ENCODE measurements at places on chromosomes 7 and 10.

DNA sequence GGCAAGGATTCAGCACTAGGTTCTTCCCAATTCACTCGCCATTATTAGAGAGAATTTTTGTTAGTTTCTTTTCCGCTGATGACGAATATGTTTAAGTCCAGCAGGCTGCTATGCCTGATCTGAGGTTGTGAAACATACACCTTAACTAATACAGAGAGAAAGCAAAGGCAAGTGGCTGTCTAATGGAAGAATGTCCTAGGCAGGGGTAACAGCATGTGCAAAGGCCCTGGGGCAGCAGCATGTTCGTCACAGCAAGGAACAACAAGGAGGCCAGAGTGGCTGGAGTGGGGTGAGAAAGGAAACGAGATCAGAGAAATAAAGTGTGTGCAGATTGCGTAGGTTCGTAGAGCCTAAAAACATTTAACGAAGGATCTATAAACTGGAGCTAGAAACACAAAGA, 35.4 kb upstream of the CCDC7 start:
- no peak for DNase-seq

- no peak for DNase-seq
These were observed 39.0 kb downstream of the SVIL start for GRCh38 chr10:29595636-29596225.

- DNase-seq, result peak; percentile 43
These were observed 13.6 kb upstream of the SVIL start for GRCh38 chr10:29648114-29648982.

GRCh38 chr7:94252971-94253370, 141.7 kb upstream of the COL1A2 start:
- DNase-seq, result peak; percentile 21

- peak; percentile 49 for DNase-seq
These were observed 402.6 kb downstream of the NRG3 start for GRCh38 chr10:82277591-82277990.

DNA sequence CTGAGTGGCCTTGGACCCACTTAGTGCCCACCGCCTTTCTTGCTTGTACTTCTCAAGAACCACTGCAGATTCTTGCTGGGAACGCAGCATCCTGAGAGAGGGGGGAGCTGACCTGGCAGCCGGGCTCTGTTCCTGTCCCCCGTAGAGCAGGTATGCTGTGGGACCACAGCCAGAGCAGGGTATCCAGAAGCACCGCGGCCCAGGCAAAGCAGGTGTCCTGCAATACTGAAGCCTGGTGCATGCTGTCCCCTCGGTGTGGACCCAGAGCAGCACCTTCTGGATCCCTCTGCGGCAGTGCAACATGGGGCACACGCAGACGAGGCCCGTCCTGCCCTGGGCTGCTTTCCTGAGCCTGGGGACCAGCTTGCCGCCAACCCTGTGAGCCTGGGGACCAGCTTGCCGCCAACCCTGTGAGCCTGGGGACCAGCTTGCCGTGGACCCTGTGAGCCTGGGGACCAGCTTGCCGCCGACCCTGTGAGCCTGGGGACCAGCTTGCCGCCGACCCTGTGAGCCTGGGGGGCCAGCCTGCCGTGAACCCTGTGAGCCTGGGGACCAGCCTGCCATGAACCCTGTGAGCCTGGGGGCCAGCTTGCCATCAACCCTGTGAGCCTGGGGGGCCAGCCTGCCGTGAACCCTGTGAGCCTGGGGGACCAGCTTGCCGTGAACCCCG, 60.9 kb upstream of the ADGRA1 start:
- DNase-seq, result no peak

- no peak for DNase-seq
These were observed 45.1 kb downstream of the SPOCK2 start for GRCh38 chr10:72043016-72043834.

GRCh38 chr7:7798510-7798909, 80.1 kb upstream of the RPA3 start:
- DNase-seq, result no peak

DNA sequence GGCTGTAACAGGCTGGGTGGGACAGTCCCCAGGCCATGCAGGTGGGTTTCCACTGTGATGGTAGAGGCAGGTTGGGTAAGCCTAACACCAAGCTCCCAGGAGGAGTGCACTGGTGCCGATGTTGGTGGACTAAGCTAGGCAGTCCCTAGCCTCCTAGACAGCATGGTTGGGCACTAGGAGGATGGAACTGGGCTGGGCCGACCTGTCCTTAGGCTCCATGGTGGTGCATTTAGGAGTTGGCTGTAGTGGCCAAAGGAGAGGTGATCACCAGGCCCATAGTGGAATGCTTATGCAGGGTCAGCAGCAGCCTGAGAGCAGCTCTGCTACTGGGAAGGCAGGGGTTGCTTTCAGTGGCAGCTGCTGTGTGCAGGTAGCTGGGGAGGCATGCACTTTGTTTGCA, 247.7 kb upstream of the CNTNAP2 start:
- DNase-seq, result no peak

DNA sequence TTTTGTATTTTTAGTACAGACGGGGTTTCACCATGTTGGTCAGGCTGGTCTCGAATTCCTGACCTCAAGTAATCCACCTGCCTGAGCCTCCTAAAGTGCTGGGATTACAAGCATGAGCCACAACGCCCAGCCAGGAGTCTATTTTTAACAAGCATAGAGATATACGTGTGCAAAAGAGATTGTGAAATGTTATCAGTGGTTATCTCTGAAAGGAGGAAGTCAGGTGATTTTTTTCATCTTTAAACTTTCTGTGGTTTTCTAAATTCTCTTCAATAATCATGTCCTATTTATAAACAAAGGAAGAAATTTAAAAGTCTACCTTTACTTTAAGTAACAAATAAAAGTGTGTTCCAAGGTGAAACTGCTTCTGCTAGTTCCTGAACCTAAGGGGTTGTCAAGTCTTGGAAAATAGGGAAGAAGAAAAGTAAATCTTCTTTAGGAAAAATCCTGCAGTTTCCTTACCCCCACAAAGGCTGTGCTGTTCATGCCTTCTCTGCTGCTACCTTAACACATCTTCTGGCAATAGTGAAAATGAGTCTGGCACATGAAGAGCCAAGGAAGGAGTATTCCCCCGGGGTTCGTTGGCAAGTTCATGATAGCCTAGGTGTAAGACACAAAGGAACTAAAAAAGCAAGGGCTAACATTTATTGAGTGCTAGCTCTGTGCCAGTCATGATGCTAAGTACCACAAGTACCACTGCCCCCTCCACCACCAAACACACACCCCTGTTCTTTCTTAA, 51.1 kb downstream of the CYP26A1 start:
- no peak for DNase-seq

- peak; percentile 87 for DNase-seq
These were observed 44.9 kb downstream of the AKR1B15 start for GRCh38 chr7:134593530-134594392.

- no peak for DNase-seq
These were observed 49.1 kb upstream of the FAM20C start for GRCh38 chr7:143145-143751.

- no peak for DNase-seq
These were observed 579.0 kb upstream of the DPP6 start for GRCh38 chr7:153473185-153473584.

DNA sequence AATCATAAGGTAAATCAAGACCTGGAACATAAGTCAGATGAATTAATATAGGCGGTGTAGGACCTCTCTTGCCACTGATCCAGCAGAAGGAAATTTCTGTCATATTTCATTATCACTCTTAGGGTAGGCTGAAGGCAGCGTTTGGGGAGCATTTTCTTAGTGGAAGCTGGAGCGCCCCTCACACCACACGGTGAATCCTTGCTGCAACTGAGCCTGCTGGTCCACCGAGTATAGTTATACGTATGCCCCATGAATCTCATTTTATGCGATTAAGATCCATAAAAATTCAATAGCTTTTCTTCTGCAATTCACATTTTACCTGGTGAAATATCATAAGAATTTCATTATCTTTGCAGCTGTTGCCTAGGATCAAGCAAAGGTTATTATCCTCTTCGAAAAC, 19.6 kb downstream of the EBF3 start:
- DNase-seq, result no peak

DNA sequence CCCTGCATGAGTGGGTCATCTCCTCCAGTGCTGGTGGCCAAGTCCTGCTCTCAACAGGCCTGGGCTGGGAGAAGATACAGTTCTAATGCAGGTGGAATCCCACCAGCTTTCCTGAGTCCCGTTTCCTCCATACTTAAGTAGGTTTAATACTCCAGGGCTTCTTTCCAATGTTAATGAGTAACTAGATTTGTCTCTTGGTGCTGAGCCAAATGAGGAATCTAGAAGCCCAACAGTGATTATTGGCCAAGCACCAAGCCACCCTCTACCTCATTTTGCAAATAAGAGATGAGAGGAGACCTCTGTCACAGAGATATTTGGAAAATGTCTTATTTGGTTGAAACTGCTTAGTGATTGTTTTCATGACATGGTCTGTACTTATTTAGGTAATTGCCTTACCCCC, 37.1 kb downstream of the STARD3NL start:
- no peak for DNase-seq

DNA sequence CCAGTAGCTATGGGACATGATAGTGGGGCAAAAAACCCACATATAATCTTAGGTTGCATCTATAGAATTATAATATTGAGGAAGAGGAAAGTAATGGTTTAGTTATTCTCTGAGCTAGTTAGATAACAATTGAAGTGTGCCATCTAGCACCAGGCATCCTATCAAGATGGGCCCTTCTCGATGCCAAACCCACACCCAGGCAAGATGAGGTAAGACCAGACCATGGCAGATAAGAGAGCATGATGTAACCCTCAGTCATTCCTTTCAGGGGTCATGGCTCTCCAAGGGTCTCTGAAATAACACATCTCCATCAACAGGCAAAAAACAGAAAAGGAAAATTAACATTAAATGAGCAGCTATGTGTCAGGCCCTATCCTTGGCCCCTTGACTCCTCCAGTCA, 128.7 kb downstream of the SH3PXD2A start:
- no peak for DNase-seq

- DNase-seq, result no peak
These were observed 605.5 kb downstream of the LRMDA start for GRCh38 chr10:76036962-76037361.

Data from mesenchymal stem cell (in vitro differentiated cells and primary cell).